ENCODE measurements at places on chromosomes 2 and 18. TPM values are rescaled to one million over a fixed set of nuclear protein-coding genes. Genes with fewer than 3 reads are reported as not detected.

SERPINB11 gene
- not detected for polyA plus RNA-seq

PNO1 gene
- 17.4 TPM for polyA plus RNA-seq

COLEC11 gene
- polyA plus RNA-seq: 2.3 TPM

CERKL gene
- polyA plus RNA-seq: 14.9 TPM

NDUFAF7 gene
- polyA plus RNA-seq: 27.8 TPM

- peak; percentile 34 for DNase-seq
Measured at GRCh38 chr2:134120733-134121630, 132.9 kb upstream of the MGAT5 start.

GRCh38 chr2:46703588-46703987, 212.0 kb downstream of the MCFD2 start:
- no peak for DNase-seq

- peak; percentile 79 for DNase-seq
Measured at GRCh38 chr2:204544961-204545860, at the start of gene PARD3B. PARD3B (plus strand) TSS chr2:204545475; CDS start chr2:204546000, 525 bp downstream.

DNA sequence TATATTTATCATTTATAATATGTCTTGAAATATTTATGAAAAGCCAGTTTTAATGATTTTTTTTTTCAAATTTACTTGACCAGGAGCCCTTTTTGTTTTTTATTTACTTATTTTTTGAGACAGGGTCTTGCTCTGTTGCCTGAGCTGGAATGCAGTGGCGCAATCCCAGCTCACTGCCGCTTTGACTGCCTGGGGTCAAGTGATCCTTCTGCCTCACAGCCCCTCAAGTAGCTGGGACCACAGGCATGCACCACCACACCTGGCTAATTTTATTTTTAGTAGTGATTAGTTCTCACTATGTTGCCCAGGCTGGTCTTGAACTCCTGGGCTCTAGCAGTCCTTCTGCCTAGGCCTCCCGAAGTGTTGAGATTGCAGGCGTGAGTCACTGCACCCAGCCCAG, 5.7 kb downstream of the EPB41L5 start:
- DNase-seq: no peak

DNA sequence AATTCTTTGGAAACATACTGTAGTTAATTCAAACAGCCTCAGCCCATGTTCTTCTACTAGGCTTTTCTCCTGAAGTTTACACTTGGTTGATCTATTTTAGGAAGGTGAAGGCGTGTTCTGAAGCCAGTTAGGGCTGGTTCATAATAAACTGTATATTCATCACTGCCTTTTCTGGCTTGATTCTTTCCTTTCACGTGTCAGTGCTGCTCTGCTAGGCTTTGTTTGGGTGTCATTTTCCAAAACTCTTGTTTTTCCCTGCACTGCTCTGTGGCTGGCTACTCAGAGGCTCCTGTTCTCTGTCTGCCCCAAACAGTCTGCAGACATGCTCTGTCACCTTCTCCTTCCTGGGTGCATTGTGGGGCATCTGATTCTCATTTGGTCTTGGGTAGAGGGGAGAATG, 136.1 kb downstream of the PARD3B start:
- no peak for DNase-seq

DNA sequence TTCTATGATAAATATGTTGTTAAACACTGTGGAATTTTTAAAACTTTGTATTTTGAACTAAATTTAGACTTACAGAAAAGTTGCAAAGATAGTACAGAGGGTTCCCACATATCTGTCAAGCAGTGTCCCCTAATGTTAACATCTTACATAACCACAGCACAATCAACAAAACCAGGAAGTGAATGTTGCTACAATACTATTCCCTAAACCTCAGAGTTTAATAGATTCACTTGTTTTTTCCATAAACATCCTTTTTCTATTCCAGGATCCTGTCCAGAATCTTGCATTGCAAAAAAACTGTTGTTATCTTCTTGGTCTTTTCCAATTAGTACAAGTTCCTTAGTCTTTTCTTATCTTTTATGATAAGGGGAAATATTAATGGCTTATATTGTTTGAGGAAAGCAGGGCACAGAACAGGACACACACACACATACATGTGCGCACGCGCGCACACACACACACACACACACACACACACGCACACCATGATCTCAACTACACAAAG, 251.1 kb upstream of the TRIB2 start:
- no peak for DNase-seq

DNA sequence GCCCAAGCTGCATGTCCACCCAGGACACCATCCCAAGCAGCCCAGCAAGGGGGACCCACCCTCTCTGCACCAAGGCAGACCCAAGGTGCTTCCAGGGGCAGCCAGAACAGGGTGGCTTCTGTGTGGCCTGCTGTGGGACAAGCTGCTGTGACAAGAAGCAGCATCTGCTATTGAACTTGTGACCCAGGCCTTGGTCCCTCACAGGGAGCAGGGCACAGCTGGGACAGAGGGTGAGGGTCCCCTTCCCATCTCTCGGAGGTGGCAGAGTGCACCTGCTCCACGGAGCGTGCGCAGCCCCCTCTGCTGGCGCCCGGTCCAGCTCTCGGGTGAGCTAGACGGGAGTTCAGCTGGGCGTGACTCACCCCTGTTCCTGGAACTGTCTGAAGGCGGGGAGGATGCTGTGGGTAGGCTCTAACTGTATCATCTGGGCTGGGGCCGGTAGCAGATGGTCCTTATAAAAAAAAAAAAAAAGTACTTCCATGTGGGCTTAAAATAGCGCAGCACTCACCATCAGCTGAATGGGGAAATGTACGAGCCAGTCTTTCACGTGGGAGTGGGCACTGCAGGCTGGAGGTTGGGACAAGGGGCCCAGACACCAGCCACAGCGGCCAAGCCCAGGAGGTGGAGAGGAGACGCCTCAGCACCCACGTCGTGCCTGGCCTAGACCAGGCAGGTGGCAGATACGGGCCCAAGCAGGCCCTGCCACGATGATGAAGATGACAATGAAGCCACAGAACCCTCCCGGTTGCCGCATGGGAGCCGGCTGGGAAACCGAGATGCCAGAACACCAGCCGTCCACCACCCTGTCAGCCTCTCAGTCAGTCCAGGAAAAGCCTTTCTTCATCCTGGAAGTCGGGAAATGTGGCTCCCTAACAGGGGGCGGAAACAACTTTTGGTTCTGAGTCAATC, 136.8 kb upstream of the ID2 start:
- no peak for DNase-seq

GRCh38 chr18:8277270-8277669, 332.0 kb upstream of the RAB12 start:
- DNase-seq: no peak

- no peak for DNase-seq
Measured at GRCh38 chr18:79396431-79397246, 909 bp downstream of the NFATC1 start.

GRCh38 chr2:170121689-170122088, 56.3 kb upstream of the MYO3B start:
- DNase-seq: no peak

- DNase-seq: no peak
Measured at GRCh38 chr2:43714164-43714563, 37.9 kb upstream of the C1GALT1C1L start.

- DNase-seq: peak; percentile 42
Measured at GRCh38 chr2:20350041-20350712, 467 bp downstream of the PUM2 start.

DNA sequence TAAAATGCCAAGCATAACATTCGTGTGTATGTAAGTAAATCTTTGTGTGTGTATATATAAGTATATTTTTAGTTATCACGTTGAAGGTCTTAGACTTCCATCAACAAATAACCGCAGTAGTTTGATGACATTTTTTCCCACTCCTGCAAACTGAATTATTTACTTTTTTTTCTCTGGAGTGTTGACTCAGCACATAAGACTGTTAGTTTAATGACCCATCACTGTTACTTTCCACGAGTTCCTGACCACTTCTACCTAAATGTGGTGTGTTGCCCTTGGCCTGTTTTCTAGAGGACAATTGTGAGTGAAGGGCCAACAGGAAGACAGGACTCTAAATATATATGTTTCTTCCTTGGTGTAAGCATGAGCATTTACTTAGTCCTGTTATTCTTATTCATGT, 71.3 kb upstream of the TXNDC2 start:
- no peak for DNase-seq

DNA sequence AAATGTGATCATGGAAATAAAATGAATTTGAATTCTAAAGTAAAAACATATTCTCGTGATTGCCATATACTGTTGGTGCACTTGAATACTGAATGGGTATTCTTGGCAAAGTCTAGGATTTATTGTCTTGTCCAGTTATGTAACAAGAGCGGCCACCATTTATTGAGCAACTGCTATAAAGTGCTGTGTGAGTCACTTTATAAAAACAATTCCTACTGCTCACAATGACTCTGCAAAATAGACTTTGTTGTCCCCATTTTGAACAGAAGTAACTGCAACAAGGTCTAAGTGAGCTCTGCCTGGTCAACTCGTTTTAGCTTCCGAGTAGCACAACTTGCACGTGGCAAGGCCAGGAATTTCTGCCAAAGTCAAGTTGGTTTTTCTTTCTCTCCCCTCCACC, 995.6 kb upstream of the FANCL start:
- no peak for DNase-seq

DNA sequence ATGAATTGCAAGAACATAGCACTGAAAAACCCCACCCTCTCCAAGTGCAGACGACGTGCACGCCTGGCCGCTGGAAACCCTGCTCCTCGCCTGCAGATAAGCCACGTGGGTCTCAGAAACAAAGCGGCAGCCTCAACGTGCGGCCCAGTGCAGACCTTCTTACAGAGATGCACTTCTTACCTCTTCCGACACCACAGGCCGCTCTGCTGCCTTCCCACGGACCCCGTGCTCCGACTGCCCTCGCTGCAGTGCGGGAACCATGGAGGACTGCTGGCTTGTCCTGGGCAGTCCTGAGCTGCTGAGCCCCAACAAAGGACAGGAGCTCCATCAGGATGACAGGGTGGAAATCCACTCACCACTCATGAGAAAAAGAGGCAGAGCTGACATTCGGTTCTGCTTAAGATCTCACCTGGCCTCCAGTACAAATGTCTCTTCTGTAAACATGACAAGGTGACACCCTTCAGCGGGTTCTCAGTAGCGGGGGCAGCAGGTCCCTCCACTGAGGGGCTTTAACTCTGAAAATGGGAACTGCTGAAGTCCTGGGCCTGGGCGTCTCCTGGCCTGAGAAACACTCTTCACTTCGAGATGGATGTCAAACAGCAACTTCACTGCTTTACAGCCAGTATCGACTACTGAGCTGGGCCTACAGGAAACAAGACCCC, 6.2 kb downstream of the COPS9 start:
- no peak for DNase-seq

GRCh38 chr2:11711751-11712150, 34.7 kb upstream of the LPIN1 start:
- no peak for DNase-seq

GRCh38 chr2:205079173-205079572, 533.9 kb downstream of the PARD3B start:
- no peak for DNase-seq

- no peak for DNase-seq
Measured at GRCh38 chr2:238233625-238234024, 6.2 kb downstream of the HES6 start.

DNA sequence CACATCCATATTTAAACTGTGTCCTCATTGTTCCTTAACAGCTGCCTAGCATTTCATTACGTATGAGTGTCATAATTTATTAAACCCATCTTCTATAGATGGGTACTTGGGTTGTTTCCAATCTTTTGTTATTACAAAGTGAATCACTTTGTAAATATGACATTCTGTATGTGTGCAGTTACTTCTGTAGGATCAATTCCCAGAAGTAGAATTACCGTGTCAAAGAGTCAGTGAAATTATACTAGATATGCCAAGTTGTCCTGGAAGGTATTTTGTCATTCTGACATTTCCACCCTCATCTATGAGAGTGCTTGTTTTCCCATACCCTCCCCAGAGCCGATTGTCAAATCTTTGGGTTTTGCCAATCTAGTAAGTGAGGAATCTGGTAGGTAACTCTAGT, 194.5 kb upstream of the APCDD1 start:
- DNase-seq: no peak

GRCh38 chr2:229470781-229471180, 199.7 kb upstream of the PID1 start:
- no peak for DNase-seq

DNA sequence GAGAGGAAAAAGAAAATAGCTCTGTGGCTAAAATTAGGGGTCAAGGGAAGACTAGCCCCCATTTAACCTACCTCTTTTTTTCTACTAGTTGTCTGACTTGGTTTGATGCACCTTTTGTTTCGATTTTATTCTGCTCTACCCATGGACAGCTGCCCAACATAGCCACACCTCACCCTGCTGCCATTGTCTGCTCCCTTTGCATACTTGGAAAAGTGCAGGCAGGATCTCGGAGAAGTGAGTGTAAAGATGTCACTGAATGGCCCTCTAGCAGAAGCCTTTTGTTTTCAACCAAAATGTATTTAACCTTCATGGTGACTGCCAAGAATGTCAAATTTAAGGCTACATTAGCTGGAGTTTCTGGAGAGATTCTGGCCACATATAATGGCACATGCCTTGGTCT, 62.9 kb downstream of the SETBP1 start:
- no peak for DNase-seq

- DNase-seq: no peak
Measured at GRCh38 chr2:100321179-100321865, 979 bp downstream of the LONRF2 start.

DNA sequence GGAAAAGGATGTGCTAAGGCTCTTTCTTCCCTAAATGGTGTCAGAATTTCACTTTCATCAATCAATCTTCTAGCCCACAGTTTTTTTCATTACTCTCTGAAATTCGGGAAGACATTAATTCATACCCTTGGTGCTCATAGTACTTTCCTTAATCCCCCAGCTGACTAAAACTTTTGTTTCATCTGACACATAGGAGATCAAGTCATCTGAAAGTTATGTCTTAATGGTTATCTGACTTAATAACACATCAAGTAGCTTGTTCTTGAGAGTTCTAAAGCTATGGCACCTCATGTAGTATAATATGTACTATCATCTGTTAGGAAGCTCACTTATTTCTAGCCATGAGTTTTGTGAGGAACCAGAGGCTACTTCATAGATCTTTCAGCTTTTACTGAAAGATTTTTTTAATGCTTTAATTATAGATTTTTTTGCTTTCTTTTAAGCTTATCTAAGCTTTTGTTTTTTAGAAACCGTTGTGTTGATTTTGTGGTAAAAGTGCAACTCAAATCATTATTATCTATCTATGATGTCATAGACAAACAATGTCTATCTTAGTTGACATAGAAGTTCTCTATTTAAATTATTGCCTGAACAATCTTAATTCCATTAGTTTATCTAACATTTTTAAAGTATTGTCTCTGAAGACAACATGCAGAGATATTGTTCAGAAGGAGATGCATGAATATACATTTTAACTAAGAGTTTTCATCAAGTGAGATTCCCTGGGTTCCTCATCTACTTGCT, 93.6 kb upstream of the UBXN4 start:
- DNase-seq: no peak

GRCh38 chr2:187499941-187500532, 52.0 kb upstream of the CALCRL start:
- peak; percentile 33 for DNase-seq

DNA sequence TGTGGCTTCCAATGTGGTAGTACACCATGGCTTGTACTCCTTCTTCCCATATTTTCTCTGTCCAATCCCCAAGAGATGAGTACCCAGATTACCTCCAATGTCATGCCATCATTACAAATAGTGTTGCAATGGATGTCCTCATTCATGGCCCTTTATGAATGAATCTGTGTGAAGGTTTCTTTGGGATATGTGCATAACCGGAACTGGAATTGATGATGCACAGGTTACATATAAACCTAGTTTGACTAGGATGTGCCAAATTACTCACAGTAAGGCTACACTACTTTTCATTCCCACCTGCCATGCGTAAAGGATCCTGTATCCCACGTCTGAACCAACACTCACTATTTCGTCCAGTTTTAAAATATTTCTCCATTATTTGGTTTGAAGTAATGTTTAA, 173.9 kb upstream of the CXCR4 start:
- DNase-seq: no peak
